ENCODE measurements at places on chromosomes 4 and X.

GRCh38 chr4:8030121-8030781 is 90.6 kb upstream of the AFAP1 start:
- no peak for DNase-seq
- H3K27ac ChIP-seq: no peak overlapping the region
- no peak overlapping the region for H3K4me3 ChIP-seq
- no peaks in the 10 kb centered on the region for H3K36me3 ChIP-seq
- H3K4me1 ChIP-seq: no peaks in the 10 kb centered on the region

DNA sequence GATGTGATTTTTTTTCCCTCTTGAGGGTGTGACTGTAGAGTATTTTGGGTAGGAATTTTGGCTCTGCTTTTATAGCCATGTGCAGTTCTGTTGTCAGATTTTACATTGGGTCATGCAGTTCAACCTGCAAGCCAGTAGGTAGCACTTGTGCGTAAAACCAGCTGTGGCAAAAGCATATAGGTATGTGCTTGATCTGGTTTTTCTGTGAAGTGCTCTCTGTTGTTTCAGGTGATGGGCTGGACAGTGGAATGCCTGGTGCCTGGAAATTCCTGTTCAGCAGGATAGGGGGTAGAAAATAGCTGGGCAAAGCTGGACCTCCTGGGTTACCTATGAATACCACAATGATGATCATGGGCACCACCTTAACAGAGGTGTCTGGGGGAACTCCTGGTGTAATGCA is 584.2 kb upstream of the PCDH10 start:
- H3K4me1 ChIP-seq: no peaks in the 10 kb centered on the region
- H3K4me3 ChIP-seq: no peak overlapping the region
- H3K36me3 ChIP-seq: no peaks in the 10 kb centered on the region
- H3K27ac ChIP-seq: no peak overlapping the region
- no peaks in the 10 kb centered on the region for H3K27me3 ChIP-seq
- no peak for DNase-seq

DNA sequence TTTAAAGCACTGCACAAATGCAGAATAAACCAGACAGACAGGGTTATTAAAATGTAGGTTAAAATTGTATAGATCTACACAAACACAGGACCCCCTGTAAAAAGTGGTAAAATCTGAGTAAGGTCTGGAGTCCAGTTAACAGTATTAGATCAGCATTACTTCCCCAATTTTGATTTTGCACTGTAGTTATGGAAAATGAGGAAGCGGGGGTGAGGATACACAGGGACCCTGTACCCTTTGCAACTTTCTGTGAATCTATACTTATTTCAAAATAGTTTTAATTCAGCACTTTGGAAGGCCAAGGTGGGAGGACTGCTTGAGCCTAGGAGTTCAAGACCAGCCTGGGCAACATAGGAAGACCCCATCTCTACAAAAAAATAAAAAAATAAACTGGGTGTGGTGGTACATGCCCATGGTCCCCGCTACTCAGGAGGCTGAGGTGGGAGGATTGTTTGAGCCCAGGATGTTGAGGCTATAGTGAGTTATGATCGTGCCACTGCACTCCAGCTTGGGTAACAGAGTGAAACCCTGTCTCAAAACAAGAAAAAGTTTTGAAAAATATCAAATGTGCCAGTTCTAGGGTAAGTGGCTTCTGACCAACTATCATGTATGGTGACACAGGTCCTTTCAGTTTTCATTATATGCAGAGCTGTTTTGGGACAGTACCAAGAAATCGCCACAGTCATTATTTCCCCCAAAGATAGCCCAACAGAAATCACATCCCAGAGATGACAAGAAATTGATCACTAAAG is 17.7 kb downstream of the SEL1L3 start:
- no peaks in the 10 kb centered on the region for H3K4me1 ChIP-seq
- no peaks in the 10 kb centered on the region for H3K36me3 ChIP-seq
- no peaks in the 10 kb centered on the region for H3K27me3 ChIP-seq
- no peak overlapping the region for H3K4me3 ChIP-seq
- DNase-seq: no peak

GRCh38 chr4:1592068-1592708 is 91.9 kb downstream of the FAM53A start:
- no peak for DNase-seq
- no peak overlapping the region for H3K4me3 ChIP-seq
- no peaks in the 10 kb centered on the region for H3K36me3 ChIP-seq
- H3K27ac ChIP-seq: peak overlapping the region; percentile 85

DNA sequence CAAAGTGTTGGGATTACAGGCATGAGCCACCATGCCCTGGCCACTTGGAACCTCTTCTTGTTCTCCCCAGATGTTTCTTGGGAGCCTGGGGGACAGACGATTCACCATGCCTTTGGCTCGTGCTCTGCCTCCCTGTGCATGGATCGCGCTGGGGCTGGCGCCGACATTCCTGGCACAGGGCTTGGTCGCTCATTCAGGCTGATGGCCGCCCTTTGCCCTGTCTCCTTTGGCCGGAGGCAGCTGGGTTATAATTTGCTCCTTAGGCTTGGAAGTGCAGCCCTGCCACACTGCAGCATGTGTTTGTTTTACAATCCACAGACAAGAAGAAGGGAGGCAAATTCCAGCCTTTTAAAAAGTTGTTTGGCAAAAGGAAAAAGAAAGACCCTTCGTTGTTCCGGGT is 115.3 kb downstream of the AASDH start:
- H3K4me1 ChIP-seq: no peaks in the 10 kb centered on the region
- no peaks in the 10 kb centered on the region for H3K36me3 ChIP-seq
- H3K4me3 ChIP-seq: no peak overlapping the region
- no peaks in the 10 kb centered on the region for H3K27me3 ChIP-seq
- no peak for DNase-seq
- no peak overlapping the region for H3K27ac ChIP-seq

GRCh38 chr4:183541010-183541751 is 36.3 kb downstream of the ING2 start:
- H3K27me3 ChIP-seq: no peaks in the 10 kb centered on the region
- no peak overlapping the region for H3K27ac ChIP-seq
- no peaks in the 10 kb centered on the region for H3K4me1 ChIP-seq
- DNase-seq: peak; percentile 55

- no peak for DNase-seq
- no peak overlapping the region for H3K27ac ChIP-seq
- H3K4me1 ChIP-seq: no peaks in the 10 kb centered on the region
These were observed 12.1 kb upstream of the CC2D2A start for GRCh38 chr4:15457406-15458201.

DNA sequence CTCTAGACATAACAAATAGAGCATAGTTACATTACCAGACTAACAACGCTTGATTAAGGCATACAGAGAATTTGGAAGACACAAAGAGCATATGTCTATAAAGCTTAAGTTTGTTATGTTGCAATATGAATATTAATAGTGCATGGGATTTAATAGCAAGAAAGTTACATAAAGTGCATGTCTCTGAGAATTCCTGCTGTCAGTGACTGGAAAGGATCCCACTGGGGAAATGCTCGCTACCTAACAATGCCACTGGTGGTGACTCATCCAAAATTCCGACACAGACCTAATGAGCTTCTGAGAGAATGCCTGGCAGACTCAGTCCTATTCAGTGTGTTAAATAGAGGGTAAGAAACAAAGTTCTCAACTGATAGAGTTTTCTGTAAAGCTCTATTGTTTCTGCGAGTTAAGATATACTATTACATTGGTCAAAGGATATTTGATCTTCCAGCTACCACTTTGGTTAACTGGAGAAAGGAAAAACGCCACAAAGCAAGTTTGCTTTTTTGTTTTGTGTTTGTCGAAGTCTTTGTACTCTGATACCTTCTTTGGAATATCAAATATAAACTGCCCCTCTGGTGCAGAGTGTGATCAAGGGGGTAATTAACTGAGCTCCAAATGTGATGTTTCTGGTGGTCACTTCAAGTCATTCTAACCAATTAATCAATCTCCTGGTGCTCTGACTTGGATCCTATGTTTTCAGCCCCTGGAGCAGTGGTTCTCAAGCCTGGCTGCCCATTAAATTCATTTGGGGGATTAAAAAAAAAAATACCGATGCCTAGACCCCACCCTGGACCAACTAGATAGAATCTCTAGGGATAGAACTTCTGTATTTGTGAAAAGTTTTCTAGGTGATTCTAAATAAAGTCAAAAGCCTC is 107.9 kb downstream of the PALLD start:
- no peaks in the 10 kb centered on the region for H3K27me3 ChIP-seq
- no peak overlapping the region for H3K4me3 ChIP-seq
- no peak for DNase-seq
- peak overlapping the region; percentile 54 for H3K27ac ChIP-seq
- H3K4me1 ChIP-seq: no peaks in the 10 kb centered on the region
- no peaks in the 10 kb centered on the region for H3K36me3 ChIP-seq

DNA sequence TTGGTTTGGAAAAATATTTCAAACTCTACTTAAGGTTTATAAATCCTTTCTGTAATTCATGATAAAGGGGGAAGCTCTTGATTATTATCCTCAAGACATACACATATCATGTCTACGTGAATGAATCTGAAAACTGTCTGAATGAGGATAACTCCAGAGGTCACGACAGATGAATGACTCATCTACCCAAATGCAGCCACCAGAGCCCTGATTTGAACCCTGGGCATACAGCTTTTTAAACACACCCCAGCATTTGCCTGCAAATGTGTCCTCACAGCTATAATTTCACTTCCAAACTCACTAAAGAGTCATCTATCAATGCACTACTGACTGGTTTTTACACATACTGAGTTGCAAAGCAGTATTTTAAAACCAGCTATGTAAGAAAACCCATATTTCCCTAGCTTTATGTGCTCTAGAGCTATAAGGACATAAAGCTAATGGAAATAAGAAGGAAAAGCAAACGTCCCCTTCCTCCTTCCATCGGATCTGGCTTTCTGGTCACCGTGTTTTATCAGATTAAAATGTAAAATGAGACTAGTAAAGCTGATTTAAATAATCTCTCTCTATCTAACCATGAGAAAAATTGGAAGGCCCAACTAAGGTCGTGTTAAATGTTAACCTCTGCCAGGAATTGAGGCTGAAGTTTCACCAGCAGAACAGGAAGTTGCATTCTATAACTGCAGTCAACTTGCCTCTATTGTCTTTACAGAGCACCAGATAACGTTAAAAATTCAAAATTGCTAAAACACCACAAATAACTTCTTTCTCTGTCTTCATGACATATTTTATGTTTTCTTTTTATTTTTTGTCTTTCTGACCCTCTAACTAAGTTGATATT is 63.1 kb upstream of the SPP1 start:
- H3K4me3 ChIP-seq: no peak overlapping the region
- H3K27me3 ChIP-seq: no peaks in the 10 kb centered on the region
- no peak for DNase-seq
- no peaks in the 10 kb centered on the region for H3K36me3 ChIP-seq

- DNase-seq: no peak
- no peaks in the 10 kb centered on the region for H3K4me1 ChIP-seq
- no peak overlapping the region for H3K4me3 ChIP-seq
- H3K27ac ChIP-seq: no peak overlapping the region
These were observed 12.6 kb downstream of the PPA2 start for GRCh38 chr4:105461221-105461620.

DNA sequence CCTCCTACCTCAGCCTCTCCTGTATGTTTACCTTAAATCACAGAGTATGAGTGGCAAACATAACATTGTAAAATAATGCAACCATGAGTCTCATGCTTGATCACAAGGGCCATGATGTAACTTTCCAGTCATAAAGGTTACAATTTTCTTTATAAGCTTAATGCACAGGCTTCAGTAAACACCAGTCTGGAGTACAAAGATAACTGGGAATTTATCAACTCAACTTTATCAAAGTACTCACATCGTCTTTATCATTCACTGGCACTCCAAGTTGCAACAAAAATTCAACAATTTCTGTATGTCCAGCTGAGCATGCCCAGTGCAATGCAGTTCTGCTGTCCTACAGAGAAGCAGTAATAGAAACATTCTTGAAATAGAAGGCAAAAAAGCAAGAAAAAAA is 2.8 kb downstream of the PSMD10 start:
- H3K4me1 ChIP-seq: no peaks in the 10 kb centered on the region
- H3K27ac ChIP-seq: no peak overlapping the region
- no peak for DNase-seq
- H3K27me3 ChIP-seq: no peaks in the 10 kb centered on the region

GRCh38 chrX:102833136-102833535 is 103.9 kb upstream of the RAB40AL start:
- H3K4me1 ChIP-seq: no peaks in the 10 kb centered on the region
- H3K4me3 ChIP-seq: no peak overlapping the region
- no peaks in the 10 kb centered on the region for H3K36me3 ChIP-seq
- H3K27ac ChIP-seq: no peak overlapping the region
- DNase-seq: no peak

DNA sequence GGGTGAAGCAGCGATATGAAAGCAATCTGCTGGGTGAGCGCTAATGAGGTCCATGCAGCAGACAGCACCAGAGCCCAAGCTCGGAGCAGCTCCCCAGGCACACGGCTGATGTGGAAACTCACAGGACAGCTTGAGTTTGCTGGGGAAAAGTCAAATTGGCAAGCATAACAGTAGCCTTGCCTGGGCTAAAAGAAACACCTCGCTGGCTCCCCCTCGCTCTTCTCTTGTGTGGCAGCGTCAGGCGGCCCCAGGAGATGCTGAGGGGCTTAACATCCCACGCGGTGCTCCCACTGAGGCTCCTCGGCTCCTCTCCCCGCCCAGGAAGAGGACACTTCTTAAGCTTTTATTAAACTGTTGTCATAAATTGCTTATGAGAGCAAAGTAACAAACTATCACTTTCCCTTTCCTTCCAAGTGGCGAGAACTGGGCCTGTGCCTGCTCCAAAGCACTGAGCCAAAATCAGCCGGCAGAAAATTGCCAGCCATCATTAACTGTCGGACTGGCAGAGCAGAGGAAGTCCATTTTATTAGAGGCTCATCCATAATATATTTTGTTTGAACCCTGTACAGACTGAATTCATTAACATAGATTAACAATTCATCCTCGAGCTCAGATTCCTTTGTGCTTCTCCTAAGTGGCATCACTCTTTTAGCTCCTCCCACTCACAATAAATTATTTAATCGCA is 111.4 kb downstream of the TSPAN5 start:
- H3K4me1 ChIP-seq: no peaks in the 10 kb centered on the region
- no peaks in the 10 kb centered on the region for H3K27me3 ChIP-seq
- peak; percentile 61 for DNase-seq
- H3K36me3 ChIP-seq: no peaks in the 10 kb centered on the region
- peak overlapping the region; percentile 1 for H3K27ac ChIP-seq
- peak overlapping the region; percentile 21 for H3K4me3 ChIP-seq

GRCh38 chr4:112947616-112948015 is 101.8 kb upstream of the ANK2 start:
- no peak overlapping the region for H3K4me3 ChIP-seq
- H3K4me1 ChIP-seq: peaks cover 10% of the 10 kb centered on the region
- no peak for DNase-seq
- no peaks in the 10 kb centered on the region for H3K27me3 ChIP-seq
- no peak overlapping the region for H3K27ac ChIP-seq

- H3K27ac ChIP-seq: no peak overlapping the region
- H3K27me3 ChIP-seq: no peaks in the 10 kb centered on the region
- peak; percentile 60 for DNase-seq
These were observed 203.2 kb upstream of the MBNL3 start for GRCh38 chrX:132692066-132692465.

All from right atrium auricular region (tissue), 2 donors.